MG63 (cell line): ENCODE measurements at places on chromosomes 6 and 20.

DNA sequence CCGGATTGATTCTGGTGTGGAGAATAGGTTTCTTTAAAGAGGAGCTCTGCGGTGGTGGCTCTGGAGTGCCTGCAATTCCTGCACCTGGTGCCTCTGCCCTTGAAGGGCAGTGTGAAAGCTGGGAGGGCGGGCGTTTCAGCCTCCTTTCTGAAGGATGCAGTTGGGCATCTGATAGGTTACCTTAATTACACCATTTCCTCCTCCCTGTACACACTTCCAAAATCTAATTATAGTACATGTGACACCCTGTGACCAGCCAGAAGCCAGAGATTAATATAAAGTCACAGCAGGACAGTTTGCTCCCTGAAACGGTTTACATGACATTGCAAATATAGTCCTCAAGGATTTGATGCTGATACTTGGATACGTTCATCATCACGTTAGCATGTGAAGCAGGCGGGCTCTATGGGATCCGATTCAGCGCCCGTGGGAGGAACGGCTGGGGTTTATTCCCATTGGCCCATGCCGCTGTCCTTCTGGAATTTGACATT is 548.2 kb downstream of the QKI start:
- DNase-seq = no peak

DNA sequence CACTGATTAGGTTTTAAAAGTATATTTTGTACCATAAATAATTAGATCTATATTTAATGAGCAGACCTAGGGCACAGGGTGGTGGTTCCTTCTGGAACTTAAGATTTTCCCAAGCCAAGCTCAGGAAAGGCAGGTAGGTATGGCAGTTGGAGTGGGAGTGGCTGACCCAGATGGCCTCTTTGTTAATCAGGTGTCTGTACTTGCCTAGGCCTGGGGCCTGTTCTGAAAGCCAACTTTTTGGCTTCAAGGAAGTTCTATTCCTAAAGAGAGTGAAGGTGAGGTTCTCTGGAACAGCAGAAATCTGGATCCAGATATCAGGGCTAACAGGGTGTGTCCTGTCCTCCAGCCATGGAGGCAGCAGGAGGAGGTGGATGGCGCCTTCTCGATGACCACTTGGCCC is 44.9 kb downstream of the VEGFA start:
- no peak for DNase-seq

GRCh38 chr20:57656252-57656820 is 36.1 kb upstream of the ZBP1 start:
- DNase-seq = no peak

GRCh38 chr6:24274441-24275083 is 83.3 kb downstream of the DCDC2 start:
- DNase-seq = no peak
